ENCODE measurements at places on chromosomes 7 and 10. TPM values are rescaled to one million over a fixed set of nuclear protein-coding genes. Genes with fewer than 3 reads are reported as not detected.

The ATOH7 gene
- not detected for total RNA-seq

The CCDC136 gene
- 3.8 TPM for total RNA-seq

The MMRN2 gene
- total RNA-seq: 1.6 TPM

The TEX36 gene
- 0.32 TPM for total RNA-seq

The IGF2BP3 gene
- total RNA-seq: 7.6 TPM

The FFAR4 gene
- not detected for total RNA-seq

The ARHGAP22 gene
- 55.5 TPM for total RNA-seq

The SLC29A3 gene
- total RNA-seq: 3.2 TPM

All from hair follicle dermal papilla cell (primary cell).